RCC 7860 (cell line): ENCODE measurements at places on chromosomes 1 and 21.

DNA sequence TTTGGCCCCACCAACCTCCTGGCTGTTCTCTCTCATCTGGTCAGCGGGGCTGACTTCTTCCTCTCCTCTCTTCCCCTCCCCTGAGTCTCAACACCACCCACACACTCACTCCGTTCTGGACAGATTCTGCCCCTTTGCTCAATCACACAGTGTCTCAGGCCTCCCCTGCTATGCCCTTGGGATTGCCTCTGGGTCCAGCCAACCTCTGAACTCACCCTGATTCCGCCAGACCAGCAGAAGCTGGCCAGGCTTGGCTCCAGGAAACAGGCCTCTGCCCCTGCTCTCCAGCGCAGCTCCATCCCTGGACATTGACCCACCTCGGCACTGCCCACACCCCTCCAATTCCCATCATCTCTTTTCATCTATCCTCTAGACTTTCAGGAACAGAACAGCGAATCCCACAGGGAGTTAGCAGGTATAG, 22.1 kb downstream of the AHDC1 start:
- no peak for DNase-seq

GRCh38 chr1:95249916-95250315, 15.9 kb downstream of the RWDD3 start:
- no peak for DNase-seq

DNA sequence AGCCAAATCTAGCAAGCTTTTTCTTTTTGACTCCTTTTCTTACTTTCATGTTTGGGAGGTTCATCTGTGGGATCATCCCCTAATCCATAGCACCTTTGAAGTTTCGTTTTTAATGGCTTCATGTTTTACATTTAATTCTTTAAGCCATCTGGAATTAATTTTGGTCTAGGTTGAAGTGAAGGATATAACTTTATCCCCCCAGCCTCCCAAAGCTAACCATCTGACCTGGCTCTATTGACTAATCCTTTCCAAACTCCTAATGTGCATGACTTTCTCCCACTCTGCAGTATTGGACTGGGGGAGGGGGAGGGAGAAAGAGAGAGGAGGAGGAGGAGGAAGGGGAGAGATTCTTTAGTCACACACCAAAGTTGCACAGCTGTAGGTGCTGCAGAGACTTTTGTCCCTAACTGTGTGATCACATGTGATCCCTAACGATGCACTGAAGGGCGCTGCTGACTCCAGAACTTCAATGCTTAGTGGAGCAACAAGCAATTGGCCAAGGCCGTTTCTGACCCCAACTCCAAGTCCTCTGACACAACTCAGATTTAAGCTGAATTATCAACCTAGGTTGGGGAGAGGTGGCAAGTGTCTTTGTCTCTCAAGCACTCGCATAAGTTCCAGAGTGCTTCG, 191.6 kb downstream of the HUNK start:
- DNase-seq: no peak

GRCh38 chr1:187203257-187203656, 374.5 kb downstream of the PLA2G4A start:
- DNase-seq: peak; percentile 59

DNA sequence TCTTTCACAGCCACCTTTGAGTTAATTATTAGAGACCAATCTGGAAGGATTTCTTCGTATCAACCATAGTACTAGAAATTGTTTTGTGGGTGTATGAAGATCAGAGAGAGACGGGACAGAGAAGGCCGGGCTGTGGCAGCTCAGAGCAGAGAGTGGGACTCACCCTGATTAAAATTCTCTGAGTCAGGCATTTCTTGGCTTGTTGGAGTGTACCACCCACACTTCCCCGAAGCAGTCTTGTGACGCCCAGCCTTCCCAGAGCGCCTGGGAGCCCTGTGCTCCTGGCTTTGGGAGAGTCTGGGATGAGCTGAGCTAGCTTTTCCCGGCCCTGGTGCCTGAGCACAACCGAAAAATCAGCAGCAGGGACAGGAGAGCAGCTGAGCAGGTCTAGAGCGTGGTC, 19.4 kb downstream of the PLEKHM2 start:
- DNase-seq: peak; percentile 53
